ENCODE measurements at places on chromosomes 3 and 15.

DNA sequence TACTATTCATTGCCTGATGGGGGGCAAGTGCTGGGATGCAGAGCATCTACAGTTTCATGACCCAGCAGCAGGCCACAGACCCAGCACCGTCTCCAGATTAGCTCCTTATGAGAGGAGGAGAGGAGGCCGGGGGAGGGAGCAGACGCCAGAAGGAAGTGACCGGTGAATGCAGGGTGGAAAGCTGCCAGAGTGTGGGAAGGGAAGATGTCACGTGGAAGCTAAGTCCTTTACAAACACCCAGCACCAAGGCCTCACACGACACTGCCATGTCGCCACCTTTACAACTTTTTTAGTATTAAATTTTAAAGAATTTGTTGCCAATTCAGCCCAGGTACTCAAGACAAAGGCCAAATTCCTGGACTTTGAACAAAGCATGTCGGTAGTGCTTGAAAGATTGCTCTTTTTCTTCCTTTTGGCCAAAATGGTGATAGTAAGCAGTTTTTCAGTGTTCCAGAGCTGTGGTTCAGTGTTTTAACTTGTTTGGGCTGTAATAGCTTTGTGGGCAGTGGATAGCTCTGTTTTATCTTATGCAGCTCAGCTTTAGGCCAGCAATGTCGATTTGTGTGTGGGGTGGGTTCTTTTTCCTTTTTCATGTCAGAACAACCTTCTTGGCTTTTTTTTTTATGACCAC is 58.2 kb downstream of the ZBTB38 start:
- no peak for DNase-seq

DNA sequence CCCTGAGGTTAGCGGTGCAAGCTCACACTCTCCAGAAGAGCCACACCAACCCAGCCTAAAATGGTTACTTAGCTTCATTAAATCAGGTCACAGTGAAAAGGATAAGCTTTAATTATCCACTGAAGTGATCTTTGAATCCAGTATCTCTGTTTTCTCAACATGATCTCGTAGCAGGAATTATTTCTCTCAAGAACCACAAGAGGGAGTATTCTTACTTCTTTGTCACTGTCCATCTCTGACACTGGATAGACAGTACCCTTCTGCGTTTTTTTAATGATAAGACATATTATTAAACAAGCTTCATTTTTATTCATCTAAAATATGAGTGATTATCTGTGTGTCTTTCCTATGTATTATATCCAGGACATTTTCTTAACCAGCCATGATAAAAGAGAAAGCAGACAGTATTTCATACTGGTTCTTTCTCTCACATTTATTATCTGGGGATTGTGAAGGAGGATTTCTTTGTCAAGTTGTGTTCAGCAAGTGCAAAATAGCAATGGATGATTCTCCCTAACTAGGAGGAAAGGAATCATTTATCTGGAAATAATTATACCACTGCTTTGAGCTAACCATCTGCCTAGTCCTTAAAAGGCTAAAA is 105.4 kb upstream of the CCDC54 start:
- DNase-seq, result no peak

GRCh38 chr3:64533617-64534317 is 154.0 kb downstream of the ADAMTS9 start:
- peak; percentile 44 for DNase-seq

DNA sequence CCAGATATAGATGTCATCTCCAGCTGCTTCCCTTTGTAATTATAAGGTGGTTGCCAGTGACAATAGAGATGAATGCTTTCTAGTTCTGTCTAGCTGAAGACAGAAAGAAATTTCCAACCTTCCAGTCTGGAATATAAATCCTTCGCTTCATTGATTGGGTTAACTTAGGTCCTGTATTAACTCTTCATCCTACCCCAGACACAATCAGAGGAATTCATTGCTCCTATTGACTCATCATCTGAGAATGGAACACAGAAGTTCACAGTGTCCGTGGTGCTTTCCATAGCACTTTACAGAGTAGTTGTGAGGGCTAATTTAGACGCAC is 241.4 kb downstream of the NFKBIZ start:
- DNase-seq, result no peak

- DNase-seq, result no peak
Measured at GRCh38 chr3:8595252-8595651, 49.3 kb downstream of the SSUH2 start.

GRCh38 chr3:174858353-174858752 is 781 bp upstream of the NAALADL2 start:
- DNase-seq, result no peak

GRCh38 chr3:27712136-27713077 is 9.7 kb downstream of the EOMES start:
- DNase-seq, result peak; percentile 28

- no peak for DNase-seq
Measured at GRCh38 chr15:35929740-35930444, 383.9 kb upstream of the DPH6 start.

GRCh38 chr3:30204126-30204525 is 402.3 kb upstream of the TGFBR2 start:
- DNase-seq, result no peak

DNA sequence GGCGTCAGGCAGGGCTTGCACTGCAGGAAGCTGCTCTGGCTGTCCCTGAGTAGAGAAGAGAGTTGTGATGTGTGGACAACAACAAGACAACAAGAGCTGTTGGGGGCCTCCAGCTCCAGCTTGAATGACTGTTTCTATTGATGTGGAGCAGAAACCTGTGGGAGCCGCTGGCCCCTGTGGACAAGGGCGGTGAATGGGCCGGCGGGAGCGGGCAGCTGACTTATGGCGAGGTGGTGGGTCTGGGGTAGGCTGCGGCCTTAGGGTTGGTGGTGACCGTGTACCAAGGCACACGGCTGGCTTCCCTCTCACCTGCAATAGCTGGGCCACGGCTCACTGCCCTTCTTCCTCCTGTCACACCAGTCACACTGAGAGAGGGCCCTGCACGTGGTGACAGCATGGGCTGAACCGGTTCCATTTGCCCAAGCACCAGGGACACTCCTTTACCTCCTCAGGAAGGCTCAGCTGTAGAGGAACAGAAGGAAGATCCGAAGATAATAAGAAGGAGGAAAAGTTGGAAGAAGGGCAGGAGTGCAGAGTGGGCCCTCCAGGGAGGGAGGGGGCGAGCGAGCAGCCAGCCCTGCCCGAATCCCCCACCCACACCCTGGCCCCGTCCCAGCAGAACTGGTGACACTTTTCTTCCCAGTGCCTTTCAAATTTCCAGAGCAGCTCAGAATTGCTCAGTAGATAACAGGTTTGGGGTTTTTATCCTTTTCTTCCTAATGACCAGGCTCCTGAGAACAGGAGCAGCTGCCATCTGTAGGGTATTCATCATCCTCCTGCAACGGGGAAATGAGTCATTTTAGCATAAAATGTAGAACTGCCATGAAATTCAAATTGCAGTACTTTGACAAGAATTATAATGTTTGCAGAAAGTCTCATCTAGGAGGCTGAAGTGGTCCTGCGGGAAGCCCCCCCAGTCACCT is 136.9 kb downstream of the TJP1 start:
- DNase-seq, result no peak

DNA sequence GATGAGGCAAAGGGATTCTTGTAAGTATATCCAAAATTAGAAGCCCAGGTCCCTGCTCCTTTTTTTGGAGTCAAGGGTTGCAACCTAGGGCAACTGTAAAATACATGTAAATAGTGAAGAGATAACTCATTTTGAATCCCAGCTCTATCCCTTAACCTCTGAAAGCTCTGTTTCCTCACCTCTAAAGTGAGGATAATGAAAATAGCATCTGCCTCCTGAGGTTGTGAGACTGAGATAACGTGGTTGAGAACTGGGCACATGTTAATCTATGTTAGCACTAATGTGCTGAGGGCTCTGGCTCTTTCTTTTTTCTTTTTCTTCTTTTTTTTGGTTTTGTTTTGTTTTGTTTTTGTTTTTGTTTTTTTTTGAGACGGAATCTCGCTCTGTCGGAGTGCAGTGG is 4.8 kb upstream of the NKTR start:
- no peak for DNase-seq

DNA sequence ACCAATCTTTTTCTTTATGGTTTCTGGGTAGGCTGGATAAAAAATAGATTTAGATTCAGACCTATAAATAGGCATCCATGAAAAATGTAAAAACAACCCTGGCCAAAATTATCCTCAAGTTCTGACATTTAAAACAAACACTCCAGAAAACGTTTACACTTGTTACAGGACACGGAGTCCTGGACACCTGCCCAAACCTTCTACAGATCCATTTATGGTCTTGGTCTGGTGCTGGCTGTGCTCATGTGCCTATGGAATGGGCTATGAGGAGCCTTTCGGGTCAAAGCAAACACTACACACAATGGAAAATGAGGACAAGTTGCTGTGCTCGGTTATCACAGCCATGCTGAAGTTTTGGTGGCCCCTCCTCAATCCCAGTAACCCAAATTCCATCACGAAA is 108.1 kb downstream of the PDZRN3 start:
- DNase-seq, result no peak

DNA sequence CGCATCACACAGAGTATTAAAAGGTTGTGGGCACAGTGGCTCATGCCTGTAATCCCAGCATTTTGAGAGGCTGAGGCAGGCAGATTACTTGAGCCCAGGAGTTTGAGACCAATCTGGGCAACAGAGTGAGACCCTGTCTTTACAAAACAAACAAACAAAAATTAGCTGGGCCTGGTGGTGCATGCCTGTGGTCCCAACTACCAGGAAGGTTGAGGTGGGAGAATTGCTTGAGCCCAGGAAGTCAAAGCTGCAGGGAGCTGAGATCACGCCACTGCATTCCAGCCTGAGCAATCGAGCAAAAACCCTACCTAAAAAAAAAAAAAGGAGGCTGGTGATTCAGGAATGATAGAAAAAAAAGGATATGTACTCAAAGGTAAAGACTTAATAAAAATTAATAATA is 28.2 kb upstream of the ST6GAL1 start:
- DNase-seq, result no peak

DNA sequence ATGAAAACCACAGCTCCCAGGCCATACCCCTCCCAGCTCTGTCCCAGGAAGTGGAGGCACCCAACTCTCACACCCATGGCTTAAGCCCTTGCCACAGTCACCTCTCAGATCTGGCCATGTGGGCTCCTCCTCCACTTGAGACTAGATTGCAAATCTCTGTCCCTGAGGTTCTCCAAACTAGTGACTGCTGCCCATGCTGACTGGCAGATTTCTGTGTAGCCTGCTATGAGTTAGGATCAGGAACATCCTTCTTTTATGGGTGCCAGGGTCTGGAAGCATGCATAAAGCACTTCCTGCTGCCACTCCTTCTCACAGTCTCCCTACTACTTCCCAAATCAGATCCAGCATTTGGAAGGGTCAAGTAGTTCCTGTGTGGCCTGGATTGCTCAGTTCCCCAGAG is 59.6 kb upstream of the GOLIM4 start:
- no peak for DNase-seq

DNA sequence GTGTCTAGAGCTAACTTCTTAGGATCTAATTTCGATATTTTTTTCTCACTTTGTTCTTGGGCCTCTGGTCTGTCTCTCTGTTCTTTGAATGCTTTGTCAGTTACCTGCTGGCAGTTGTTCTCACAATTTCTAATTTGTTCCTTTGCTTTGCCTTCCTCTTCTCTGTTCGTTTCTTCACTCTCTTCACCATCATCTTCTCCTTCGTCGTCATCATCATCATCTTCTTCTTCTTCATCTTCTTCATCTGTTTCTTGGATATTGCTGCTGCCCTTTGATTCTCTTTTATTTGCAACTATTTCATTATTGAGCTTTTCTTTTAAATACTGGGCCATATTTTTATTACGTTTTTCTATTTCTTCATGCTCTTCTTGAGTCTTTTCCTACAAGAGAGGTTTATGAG is 2.7 kb downstream of the LMOD3 start:
- no peak for DNase-seq

- no peak for DNase-seq
Measured at GRCh38 chr15:45023659-45024225, 747 bp downstream of the SORD start.

GRCh38 chr3:189789432-189789831 is 158.2 kb downstream of the TP63 start:
- DNase-seq, result no peak

DNA sequence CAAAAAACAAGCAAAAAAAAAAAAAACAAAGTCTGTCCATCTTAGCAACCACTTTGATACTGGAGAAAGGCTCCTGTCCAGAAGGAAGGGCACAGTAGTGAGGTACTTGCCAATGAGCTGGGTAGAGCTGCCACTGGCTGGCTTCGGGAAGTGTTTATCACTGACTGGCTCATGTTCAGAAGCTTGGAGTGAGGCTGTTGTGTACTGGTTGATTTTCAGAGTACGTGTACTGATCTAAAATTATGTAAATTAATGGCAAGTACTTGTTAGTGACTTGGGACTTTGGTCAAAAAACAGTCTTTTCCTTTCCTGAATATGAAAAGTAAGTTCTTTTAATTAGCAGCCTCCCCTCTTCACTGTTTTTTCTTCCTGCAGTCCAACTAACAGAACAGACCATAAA is 979 bp upstream of the ZNF621 start:
- DNase-seq, result peak; percentile 21

GRCh38 chr3:13463618-13464400 is 16.3 kb upstream of the HDAC11 start:
- DNase-seq, result peak; percentile 30

DNA sequence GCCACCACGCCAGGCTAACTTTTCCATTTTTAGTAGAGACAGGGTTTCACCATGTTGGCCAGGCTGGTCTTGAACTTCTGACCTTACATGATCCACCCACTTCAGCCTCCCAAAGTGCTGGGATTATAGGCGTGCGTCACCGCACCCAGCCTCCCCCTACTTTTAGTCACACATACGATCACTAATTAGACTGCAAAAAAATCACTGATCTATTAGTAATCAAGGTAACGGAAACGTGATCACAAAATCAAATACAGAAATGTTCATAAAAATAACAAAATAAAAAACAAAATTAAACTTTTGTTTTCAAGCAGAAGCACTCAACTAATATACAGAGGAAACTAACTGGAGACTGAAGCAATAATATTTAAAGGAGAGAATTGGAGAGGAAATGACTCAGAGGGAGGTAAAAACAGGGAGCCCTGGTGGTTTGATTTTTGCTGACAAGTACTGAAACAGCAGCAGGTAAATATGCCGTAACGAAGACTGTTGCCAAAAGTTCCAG is 4.6 kb downstream of the WDR53 start:
- DNase-seq, result no peak

GRCh38 chr3:196901768-196902167 is 34.0 kb downstream of the SENP5 start:
- DNase-seq, result no peak

All from substantia nigra (tissue), 51 donors.